ENCODE measurements at places on chromosomes 1 and 21. TPM values are rescaled to one million over a fixed set of nuclear protein-coding genes. Genes with fewer than 3 reads are reported as not detected.

LCE2A gene
- total RNA-seq, result not detected

CYP4X1 gene
- not detected for total RNA-seq

SLC16A4 gene
- total RNA-seq, result 37.5 TPM

PALMD gene
- total RNA-seq, result 0.29 TPM

All from myometrial cell (primary cell).